Retinal pigment epithelial cell (primary cell): ENCODE measurements at places on chromosomes 1 and 21.

- no peak for DNase-seq
These were observed 295.5 kb upstream of the KAZN start for GRCh38 chr1:14303011-14303410.

DNA sequence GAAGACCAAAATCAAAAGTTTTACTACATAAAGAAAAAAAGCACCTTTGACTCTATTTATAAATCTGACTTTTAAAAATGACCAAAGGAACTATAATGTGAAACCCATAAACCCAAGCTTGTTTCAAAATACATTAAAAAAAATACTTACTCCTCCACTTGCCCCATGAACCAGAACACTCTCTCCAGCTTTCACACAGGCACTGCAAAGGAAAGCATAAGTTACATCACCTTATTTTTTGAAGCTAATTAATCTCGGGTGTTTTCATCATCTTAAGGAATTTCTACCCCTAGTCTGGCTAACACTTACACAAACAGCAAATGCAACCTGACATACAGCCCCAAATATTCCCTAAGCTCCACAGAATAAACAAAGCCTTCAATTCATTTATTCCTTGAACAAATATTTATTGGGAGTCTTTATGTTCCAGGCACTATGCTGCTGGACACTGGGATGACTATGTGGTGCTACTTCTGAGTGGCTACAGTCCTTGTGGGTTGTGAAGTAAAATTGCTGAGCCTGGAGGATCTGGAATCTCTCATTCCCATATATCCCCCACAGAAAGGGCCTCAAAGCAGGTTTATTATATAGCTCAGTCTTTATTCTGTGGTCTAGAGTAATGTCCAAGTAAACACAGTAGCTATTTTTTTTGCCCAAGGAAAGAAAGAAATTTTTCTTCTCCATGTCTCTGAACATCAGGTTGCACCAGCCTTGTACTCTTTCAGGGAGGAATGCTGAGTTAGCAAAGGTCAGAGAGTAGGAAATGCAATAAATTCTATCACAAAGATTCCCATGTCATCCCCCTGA, 18.2 kb downstream of the CRYZ start:
- no peak for DNase-seq

DNA sequence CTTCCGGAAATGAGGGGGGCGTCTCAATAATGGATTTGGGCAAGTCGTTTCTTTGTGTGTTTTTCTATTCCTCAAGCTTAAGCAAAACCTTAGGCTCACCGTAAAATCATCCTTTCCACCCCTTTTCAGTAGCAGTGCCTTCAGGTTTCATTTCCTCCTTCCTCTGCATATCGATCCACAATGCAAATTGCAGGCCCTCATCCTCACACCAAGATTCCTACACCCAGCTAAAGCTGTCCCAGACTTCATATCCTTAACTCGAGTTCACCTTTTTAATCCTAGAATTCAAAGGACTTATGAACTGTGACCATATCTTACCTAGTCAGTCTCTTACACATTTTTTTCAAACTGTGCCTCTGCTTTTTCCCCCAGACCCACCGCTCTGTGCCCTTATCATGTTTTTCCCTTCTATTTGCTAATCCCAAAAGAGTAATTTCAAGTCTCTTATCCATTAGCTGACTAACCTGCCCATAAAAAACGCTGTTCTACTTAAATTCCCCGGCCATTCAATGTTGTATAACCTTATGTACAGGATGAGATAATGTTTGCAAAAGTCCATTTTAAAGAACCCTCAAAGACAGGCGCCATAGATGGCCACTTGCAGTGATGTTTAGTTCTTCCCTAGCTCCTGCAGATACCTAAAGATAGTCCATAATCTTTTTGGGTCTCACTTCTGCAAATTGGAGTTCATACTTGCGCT, 1.5 kb downstream of the AKIRIN1 start:
- no peak for DNase-seq

DNA sequence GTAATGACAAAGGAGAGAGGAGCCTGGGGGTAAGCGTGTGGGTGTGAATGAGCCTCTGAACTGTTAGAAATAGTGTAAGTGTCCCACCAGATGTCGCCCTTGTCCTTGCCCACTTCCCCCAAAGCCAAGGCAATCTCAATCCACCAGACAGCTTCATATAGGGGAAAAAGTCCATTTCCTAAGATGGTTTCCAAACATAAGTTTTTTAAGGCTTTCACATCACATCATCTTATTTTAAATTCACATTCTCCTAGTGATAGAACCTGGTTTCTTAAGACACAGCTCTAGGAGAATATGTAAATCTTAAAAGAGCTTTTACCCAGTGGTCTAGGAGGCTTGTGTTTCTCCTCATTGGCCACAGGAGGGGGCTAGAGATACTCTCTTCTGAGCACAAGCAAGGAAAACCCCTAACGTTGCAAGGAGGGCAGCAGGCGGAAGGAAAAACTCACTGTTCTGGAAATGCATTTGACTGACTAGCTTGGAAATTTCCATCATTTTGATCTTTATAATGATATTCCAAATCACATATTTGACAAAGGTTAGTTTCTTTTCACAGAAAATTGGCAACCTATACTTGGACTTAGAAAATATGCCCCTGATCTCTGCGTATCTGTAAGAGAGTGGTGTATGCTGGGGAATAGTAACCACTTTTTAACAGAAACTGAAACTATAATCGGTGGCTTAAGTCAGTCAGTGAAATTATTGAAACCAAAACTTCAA, 51.9 kb upstream of the LPAR3 start:
- DNase-seq, result peak; percentile 71

GRCh38 chr1:198201956-198202784, 45.4 kb downstream of the NEK7 start:
- peak; percentile 16 for DNase-seq

GRCh38 chr1:181101581-181102226, 13.2 kb downstream of the IER5 start:
- DNase-seq, result no peak
